ENCODE measurements at places on chromosomes 1 and 21.

DNA sequence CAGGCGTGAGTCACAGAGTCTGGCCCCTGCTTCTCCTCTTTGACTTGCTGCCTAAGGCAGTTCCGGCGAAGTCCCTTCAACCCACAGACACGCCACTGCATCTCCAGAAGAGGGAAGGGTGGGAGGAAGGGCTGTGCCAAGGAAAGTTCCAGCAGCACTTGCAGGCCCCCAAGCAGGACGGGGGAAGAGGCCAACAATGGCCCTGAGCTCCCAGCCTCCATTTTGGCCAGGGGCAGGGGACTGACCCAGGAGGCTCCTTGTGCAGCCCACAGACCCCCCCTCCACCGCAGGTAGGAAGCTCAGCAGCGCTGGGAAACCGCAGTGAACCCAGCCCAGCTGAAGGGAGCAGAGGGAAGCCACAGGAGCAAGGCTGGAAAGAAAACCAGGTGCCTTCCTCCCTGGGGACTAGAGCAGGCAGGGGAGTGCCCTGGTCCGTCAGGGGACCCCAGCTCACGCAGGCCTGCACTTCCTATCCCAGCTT lies 35.4 kb downstream of the ACOT7 start:
- no peak for DNase-seq

GRCh38 chr1:200556002-200556401 lies 64.5 kb downstream of the KIF14 start:
- no peak for DNase-seq

GRCh38 chr21:42591170-42591869 lies 62.1 kb upstream of the PDE9A start:
- no peak for DNase-seq

GRCh38 chr1:45172005-45172404 lies 34.4 kb downstream of the ZSWIM5 start:
- DNase-seq = no peak

DNA sequence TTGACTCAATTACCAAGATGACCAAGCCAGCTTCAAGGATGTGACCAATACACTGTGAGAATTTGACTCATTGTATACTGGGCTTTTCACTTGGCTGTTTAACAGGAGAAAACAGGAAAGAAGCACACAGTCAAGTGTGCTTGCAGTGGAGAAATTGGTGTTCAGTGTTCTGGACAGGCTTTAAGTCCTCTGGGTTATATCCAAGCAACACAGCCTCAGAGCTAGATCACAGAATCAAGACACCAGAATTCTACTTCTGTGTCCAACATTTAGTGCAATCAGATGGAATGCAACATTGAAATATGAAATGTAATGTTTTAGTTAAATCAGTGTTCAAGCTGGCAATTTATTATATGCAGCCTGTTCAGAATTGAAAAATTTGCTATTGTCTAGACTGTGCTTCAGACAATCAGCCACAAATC lies 694.4 kb downstream of the LTN1 start:
- no peak for DNase-seq

DNA sequence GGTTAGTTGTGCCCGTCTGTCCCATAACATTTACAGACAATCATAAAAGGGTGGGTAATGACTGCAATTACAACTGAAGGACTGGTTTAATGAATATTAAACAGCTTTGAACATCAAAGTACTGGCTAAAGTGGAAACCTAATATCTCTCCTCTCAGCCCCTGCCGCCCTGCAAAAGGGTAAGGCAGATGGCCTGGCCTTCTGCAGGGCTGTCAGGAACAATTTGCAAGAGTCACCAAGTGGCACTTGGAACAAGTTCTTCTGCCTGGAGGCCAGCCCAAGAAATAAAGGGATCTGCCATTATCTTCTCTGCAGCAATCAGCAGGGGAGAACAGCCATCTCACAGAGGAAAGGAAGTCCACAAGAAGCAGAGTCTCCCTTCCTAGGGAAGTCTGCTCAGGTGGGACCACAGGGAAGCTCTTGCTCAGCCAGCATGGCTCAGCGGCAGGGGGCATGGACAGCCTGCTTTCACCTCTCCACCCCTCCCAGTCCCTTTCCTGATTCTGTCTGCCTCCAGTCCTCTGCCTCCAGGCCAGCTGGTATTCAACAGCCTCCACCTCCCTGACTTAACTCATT lies 96.1 kb downstream of the TRABD2B start:
- no peak for DNase-seq

DNA sequence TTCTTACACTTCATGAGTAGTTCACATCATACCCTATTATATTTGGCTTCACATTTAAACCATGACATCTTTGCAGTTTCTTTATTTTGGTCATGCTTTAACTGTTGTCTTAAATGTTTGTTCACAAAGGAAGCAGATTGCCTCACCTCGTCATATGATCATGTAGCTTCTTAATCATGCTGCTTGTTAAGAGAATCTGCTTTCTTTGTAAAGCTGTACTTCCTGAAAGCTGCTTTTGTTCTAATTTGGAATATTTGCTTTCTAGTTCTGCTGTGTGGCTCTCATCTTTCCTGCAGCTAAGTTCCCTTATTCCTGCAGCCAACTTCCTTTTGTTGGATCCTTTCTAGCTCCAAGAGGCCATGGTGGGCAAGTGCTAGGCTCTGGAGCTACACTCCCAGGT lies 62.9 kb upstream of the SIM2 start:
- no peak for DNase-seq

DNA sequence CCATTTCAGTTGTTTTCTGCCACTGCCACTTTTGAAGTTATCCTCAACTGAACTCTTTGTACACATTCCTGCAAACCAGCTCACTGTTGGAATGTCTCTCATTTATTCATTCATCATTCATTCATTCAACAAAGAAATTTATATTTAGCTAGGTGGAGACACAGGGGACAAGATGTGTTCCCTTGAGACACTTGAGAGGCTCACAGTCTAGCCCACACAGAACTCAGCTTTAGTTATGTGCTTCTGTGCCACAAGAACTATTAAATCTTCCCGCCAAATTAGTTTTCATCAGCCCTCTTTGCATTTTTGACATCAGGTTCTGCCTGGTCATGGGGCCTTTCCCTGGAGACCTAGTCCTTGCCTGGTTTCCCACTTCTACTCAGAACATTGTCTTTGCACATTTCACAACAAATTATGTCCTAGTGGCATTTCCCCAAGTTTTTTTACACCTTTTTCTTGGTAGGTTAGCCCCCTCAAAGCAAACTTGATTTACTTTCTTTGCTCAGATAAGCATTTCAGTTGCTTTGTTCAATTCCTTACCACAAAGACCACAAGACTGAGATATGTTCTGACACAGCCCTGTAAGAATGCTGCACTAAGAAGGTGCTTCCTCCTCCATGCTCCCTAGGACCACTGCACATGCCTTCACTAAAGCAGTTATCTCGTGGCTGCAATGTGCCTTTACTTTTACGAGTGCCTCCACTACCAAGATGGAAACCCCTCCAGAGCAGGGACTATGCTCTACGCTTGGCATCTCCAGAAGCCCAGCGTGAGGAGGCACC lies 31.0 kb downstream of the ILDR2 start:
- DNase-seq = no peak

- no peak for DNase-seq
Measured at GRCh38 chr1:1921459-1921862, 2.4 kb upstream of the TMEM52 start.

- no peak for DNase-seq
Measured at GRCh38 chr1:234592240-234592639, 17.7 kb downstream of the IRF2BP2 start.

DNA sequence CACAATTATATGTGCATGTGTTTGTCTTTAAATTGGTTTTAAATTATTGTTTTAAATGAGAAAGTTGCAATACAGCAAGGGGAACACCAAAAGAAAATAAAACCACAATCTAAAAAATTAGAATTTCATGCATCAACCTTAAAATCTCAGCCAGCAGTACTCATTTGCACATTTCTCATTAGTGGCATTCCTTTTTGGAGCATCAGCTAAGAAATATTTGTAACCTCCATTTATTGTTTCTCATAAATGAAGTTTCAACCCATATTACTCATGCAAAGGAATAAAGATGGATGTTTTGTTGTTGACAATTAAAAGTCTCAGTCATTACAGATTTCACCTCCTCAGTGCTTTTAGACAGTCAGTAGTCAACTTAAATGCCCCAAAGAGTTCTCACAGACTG lies 160.1 kb downstream of the TBX15 start:
- no peak for DNase-seq

- no peak for DNase-seq
Measured at GRCh38 chr1:231144416-231145193, 17.3 kb upstream of the TRIM67 start.

DNA sequence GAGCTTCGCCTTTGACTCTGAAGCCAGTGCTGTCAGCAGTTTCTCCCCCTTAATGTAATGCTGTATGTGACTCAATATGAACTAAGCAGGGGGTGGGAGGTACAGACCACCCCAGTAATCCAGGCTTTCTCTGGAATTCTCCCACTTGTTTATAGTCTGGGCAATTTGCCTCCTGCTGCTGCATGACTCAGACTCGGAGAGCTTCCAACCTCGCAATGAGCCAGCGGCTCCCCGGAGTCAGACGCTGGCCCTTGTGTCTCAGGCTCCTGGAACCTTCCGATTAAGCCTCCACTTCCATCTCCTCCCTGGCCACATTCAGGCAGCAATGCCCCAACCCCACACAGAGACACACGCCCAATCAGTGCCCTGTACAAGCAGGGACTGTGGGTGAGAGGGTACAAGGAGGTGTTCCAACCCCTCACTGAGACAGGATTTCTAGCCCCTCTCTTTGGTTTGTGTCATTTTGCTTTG lies 471.7 kb upstream of the VAMP3 start:
- peak; percentile 92 for DNase-seq

GRCh38 chr1:239987103-239987745 lies 104.5 kb upstream of the FMN2 start:
- DNase-seq = peak; percentile 13

GRCh38 chr1:91850708-91851107 lies 35.2 kb downstream of the TGFBR3 start:
- no peak for DNase-seq

DNA sequence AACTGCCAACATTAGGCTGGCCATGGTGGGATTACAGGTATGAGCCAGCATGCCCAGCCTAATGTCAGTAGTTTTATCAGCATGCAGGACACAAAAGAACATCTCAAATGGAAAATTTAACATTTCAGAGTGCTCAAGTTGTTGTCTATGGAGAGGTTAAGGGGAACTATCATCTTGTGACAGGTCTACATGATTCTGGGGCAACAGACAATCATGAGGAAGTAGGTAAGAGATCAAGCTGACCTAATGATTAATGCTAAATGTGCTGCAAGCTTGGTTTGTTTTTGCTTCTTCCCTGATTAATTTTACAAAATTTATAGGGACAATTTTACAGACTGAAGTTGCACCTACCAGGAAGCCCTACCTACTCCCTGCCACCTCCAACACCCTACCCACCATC lies 36.6 kb downstream of the FMO4 start:
- no peak for DNase-seq

GRCh38 chr1:8127171-8127641 lies 101.1 kb upstream of the ERRFI1 start:
- no peak for DNase-seq

DNA sequence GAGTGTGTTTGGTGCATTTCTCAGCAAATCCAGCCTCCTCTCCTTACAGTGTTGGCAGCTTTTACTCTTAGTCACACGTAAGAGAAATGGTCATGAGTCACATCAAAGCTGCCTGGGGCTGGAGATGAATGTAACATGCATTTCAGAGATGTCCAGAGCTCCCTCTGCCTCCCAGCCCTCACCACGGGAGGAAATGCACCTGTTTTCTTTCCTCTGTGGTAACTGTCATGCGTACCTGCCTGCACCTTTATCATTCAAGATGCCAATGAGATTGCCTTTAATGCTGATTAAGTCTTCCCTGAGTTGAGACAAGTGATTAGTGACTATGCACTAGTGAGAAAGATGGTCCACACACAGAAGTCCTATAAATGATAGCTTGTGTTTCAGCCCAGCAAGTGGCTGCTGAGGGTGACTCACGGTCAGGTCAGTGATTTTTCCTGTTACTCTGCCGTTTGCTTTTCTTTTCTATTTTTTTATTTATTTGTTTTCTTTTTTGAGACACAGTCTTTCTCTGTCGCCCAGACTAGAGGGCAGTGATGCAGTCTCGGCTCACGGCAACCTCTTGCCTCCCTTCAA lies 277.3 kb upstream of the FMN2 start:
- DNase-seq = peak; percentile 69

GRCh38 chr1:8925406-8925805 lies 20.3 kb upstream of the CA6 start:
- DNase-seq = no peak

DNA sequence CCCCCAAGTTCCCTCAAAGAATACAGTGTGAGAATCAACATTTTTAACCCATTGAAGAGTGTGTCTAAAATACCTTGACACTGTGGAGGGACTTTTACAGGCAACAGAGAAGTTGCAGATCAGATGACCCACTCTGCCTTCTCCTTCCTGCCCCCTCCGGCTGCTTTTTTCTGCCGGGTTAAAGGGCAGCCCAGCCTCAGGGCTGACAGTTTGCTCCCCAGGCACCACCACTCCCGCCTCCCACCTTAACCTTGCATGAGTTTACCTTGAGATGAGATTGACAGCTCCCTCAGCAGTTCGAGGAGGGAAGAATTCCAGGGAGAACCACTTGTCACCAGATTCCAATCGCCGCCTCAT lies 3.2 kb downstream of the MTHFR start:
- no peak for DNase-seq

- DNase-seq = no peak
Measured at GRCh38 chr1:244154872-244155531, 103.9 kb downstream of the ZBTB18 start.

GRCh38 chr1:114286960-114287359 lies 133.3 kb upstream of the SYT6 start:
- no peak for DNase-seq

DNA sequence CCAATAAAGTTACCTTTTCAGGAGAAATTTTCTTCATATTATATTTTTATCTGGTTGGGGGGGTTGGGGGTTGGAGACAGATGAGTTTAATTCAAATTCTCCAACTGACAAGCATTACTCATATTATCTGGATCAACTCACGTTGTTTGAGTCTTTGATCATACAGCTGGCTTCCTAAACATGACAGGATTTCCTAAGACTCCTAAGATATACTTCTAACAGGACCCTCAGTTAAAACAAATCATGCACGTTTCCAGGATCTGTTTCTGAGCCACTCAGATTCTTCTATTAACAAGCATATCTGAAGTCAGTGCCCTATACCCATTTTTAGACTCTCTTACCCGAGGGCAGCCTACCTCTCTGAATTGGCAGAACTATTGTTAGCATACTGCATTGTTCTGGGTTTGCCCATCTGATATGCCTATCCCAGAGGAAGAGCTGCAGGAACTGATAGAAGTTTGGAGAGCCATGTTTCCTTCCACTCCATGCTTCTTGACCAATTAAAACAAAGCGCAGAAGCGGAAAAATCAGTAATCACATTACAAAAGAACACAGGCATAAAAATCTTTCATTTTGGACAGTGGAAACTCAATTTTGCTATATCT lies 653.9 kb downstream of the LTN1 start:
- DNase-seq = no peak

GRCh38 chr1:153985341-153985912 lies 712 bp downstream of the RAB13 start:
- no peak for DNase-seq

DNA sequence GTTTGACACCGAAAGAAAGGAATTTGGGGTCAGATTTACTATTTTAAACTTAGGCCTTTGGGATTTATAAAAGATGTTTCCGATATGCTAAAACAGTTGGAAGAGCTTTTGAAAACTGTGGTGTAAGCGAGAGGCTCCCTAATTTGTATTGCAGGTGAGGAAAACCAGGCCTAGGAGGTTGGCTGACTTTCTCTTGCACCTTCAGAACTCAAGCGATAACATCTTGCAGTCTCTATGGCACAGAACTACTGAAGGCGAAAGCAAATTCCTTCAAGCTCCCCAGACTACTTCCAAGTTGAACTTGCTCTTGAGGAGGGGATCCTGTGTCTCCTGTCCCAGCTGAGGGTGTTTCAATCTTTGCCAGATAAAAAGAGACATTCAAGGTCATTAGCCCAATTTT lies 685.7 kb downstream of the ADGRL2 start:
- no peak for DNase-seq
